Activated naive CD4-positive, alpha-beta T cell treated with anti-CD3 and anti-CD28 coated beads, Interleukin-2, amount 50 U/mL, for 72 hours (primary cell): ENCODE measurements at places on chromosomes 11 and 22.
A peak's percentile ranks its signal among the peaks of the same experiment; 100 is the strongest.

GRCh38 chr11:121551463-121551862 lies 98.7 kb upstream of the SORL1-AS1 start:
- DNase-seq = no peak

DNA sequence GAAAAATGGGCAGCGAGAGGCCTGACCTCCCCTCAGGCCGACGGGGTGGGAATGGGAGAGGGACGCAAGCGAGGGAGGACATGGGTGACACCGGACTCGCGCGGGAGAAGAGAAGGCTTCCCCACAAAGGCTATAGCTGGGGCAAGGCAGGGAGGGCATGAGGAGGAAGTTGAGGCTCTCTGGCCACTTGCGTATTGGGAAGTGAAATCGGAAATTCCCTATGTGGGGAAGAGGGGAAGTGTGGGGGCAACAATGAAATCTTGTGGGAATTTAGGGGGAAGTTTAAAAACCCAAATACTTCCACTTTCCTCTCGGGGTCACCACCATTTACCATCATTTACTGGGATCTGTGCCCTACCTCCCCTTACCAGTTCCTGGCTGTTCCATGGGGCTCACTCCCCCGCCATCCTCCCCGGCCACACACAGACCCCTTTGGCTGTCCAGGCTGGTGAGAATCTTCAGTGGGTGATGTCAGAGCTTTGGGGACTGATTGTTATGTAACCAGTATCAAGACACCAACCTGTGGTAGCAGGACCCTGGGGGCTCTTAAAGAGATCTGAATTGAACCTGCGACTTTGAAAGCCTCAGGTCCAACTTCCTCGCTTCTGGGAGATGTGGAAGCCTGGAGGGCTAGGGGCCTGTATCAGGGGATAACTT lies 951 bp upstream of the EHD1 start:
- DNase-seq = no peak

DNA sequence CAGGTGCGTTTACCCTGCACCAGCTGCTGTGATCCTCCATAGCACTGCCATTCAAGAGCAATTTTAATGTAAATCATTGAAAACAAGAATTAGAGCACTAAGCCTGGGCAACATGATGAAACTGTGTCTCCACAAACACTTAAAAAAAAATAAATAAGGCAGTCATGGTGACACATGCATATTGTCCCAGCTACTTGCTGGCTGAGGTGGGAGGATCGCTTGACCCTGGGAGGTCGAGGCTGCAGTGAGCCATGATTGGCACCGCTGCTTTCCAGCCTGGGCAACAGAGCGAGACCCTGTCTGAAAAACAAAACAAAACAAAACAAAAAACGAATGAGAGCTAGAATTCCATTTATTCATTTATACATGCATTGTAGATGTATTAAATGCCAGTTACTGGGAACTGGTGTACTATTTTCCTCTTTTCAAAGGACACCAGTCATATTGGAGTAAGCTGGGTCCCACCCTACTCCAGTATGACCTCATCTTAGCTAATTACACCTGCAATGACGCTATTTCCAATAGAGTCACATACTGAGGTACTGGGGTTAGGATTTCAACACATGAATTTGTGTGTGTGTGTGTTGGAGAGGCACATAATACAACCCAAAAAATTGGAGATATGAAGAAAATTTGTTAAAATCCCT lies 101.9 kb downstream of the MICAL2 start:
- DNase-seq = no peak

GRCh38 chr11:55732936-55733335 lies 40.3 kb upstream of the OR5D13 start:
- no peak for DNase-seq

GRCh38 chr11:125063429-125064043 lies 431 bp downstream of the SLC37A2 start:
- DNase-seq = peak; percentile 52

DNA sequence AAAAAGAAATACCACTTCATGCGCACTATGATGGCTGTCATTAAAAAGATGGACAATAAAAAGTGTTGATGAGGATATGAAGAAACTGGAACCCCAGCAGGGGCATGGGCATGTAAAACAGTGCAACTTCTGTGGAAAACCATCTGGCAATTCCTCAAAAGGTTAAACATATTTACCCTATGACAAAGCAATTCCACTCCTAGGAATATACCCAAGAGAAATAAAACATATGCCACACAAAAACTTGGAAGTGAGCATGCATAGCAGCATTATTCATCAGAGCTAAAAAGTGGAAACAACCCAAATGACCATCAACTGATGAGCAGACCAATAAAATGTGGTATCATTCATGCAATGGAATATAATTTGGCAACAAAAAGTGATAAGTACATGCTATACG lies 50.1 kb downstream of the LRRC32 start:
- DNase-seq = no peak
